Omental fat pad (tissue), 4 donors: ENCODE measurements at places on chromosomes 7 and 10. TPM values are rescaled to one million over a fixed set of nuclear protein-coding genes. Genes with fewer than 3 reads are reported as not detected.

PITX3 gene
- 0.37 TPM for total RNA-seq

DNA sequence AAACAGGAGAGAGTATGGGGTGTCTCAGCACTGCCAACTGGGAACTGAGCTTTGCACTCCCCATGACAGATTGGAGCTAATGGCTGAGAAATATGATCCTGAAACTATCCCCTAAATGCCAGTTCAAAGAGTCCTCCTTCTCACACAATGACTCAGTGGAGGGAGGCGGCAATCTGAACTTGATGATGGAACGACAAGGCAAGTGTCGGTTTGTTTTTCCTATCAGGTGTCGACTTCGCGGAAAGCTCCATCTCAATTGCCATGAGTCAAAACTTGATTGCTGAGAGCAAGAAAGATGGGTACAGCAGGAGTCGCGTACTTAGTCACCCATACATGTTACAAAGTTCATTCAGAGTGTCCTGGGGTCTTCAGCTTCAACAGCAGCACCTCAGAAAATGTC is 52.5 kb downstream of the NPY start:
- DNase-seq: no peak

- no peak for DNase-seq
These were observed 19.8 kb upstream of the COL1A2 start for GRCh38 chr7:94374721-94375566.

- no peak for DNase-seq
These were observed 40.9 kb upstream of the BTBD16 start for GRCh38 chr10:122230222-122230621.
